ENCODE measurements at places on chromosomes 3 and 15. TPM values are rescaled to one million over a fixed set of nuclear protein-coding genes. Genes with fewer than 3 reads are reported as not detected.

The KIF23 gene
- 20.6 TPM for total RNA-seq

DNA sequence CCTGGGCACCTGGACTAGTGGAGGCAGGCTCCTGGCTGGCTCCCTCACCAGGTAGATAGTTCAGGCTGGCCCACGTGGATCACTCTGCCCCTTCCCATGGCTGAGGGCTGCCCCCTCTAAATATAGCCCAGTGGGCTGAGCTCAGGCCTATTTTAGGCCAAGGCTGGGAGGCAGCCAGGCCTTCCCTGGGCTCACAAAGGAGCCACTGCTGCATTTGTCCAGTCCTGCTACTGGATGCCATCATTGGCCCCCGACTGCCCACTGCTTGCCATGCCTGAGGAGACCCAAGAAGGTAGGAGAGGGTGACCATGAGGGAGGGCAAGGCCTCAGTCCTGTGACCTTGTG, at the start of gene LSMEM2:
TSS of gene LSMEM2 (plus strand) at position 208 of the 345 bp plus-strand sequence. CDS start at position 235, 27 bp downstream.
- H3K4me1 ChIP-seq, result peaks cover 4% of the 10 kb centered on the region
- H3K36me3 ChIP-seq, result peaks cover 6% of the 10 kb centered on the region
- H3K4me3 ChIP-seq, result no peak within 1 kb of the TSS
- no peaks in the 10 kb centered on the region for H3K27me3 ChIP-seq

The CPLX3 gene
- not detected for total RNA-seq

GRCh38 chr15:85744579-85744978, 50.1 kb downstream of the KLHL25 start:
- H3K36me3 ChIP-seq, result peaks cover 54% of the 10 kb centered on the region
- peaks cover 21% of the 10 kb centered on the region for H3K4me1 ChIP-seq
- no peak overlapping the region for H3K27ac ChIP-seq
- DNase-seq, result no peak
- H3K4me3 ChIP-seq, result no peak overlapping the region
- no peaks in the 10 kb centered on the region for H3K27me3 ChIP-seq

The COL8A1 gene
- 253 TPM for total RNA-seq
